Fibroblast of skin of right quadriceps (primary cell): ENCODE measurements at places on chromosomes 2 and 18.
A peak's percentile ranks its signal among the peaks of the same experiment; 100 is the strongest.

DNA sequence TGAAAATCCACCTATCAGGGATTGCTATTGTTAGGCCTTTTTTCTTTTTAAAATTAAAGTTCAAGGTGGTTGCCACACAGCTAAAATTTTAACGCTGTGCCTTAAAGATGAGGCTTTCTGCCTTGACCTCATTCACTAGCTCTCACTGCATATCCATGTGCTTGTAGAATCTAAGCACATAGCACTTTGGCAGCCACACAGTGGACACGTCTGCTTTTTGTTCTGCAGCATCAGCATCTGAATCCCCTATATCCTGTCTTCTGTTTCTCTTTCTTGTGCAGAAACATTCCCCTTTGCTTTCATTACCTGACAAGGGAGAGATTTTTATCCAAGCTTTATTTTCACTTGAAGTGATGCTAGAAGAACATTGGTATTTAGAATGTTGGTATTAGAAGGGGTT lies 38.1 kb downstream of the RALB start:
- no peak for DNase-seq

GRCh38 chr2:27954771-27955383 lies 64.3 kb downstream of the BABAM2 start:
- DNase-seq, result peak; percentile 98

DNA sequence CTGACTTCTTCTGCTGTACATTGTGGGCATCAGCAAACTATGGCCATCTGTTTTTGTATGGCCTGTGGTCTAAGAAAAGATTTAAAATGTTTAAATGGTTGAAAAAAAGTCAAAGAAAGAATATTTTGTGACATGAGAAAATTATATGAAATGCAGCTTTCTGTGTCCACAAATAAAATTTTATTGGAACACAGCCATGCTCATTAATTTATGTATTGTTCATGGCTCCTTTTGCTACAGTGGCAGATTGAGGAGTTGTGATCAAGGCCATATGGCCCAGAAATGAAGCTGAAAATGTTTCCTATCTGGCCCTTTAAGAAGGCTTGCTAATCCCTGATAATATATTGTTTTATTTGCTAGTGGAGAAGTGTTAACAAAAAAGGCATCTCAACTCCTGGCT lies 162.0 kb downstream of the SLC4A3 start:
- no peak for DNase-seq

DNA sequence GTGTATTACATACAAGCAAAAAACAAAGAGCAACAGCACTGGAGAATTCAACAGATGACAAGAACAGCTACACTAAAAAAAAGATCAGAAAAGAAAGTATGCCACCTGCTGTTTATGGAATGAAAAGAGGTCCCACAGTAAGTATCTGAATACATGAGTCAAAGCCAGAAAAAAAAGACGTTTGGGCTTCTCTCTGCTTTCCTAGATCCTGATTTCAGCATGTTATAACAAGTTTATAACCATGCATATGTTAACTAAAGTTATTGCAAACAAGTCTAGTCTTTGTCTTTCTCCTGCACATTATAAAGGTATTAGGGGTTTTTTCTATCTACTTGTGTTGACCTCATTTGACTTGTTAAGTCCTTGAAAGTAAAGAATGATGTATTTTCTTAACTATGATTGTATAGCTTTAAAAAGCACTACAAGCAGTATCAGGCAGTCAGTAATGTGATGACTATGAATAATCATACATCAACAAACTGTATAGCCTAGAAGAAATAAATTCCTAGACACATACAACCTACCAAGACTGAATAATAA lies 108.5 kb upstream of the COL5A2 start:
- DNase-seq, result peak; percentile 89

DNA sequence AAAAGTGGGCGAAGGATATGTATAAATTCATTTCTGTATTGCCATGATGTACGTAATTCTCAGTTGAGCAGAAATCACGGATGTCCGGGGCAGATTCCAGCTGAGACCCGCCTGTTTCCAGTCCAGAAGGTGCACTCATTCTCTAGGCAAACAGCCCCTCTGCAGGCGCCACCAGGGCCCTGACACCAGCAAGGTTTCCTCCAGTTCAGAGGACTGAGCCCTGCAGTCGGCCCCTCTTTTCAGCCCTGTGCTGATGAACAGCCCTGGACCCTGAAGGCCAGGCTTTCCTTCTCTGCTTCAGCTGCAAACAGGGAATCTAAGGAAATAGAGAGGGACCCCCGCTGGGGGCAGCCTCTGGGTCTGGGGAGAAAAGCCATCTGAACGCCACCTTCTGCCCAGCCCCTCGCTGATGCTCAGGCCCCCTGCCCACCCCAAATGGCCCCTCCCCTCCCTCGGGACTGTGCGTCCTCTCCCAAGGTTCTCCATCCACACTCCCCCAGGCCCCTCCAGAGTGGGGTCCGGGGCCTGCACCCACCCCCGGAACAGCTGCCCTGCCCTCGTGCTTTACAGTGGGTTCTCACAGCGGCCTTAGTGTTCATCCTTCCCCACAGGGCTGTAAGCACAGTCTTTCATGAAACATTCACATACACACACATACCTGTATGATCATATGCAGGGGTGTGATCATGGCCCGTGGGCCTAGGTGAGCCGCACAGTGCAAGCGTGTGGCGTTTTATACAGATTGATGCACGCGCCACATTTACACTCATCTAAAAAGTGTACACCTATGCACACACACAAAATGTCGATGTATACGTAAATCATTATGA lies 12.1 kb downstream of the COPS9 start:
- no peak for DNase-seq

- DNase-seq, result no peak
Observed at GRCh38 chr2:8628866-8629209, 53.0 kb upstream of the ID2 start.

GRCh38 chr2:172160839-172161238 lies 58.1 kb upstream of the DLX2 start:
- DNase-seq, result no peak

GRCh38 chr2:163213661-163214081 lies 375.1 kb upstream of the KCNH7 start:
- peak; percentile 80 for DNase-seq

GRCh38 chr18:14000884-14001283 lies 85.5 kb upstream of the MC2R start:
- no peak for DNase-seq

DNA sequence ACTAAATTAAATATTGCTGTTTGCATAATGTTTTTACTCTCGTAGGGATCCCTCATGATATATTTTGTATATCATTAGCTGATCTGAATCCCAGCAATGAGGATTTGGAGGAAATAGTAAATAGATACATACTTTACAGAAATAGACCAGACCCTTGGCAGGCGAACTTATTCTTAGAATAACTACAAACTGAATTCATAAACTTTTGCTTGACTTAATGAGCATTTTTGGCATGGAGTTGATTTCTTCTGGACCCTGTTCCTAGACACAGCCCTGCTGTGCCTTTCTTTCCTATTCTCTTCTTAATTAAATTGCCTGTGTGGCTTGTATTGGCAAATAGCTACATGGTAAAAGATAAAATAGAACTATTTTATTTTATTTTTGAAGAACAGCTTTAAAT lies 145.9 kb downstream of the GREB1L start:
- no peak for DNase-seq

GRCh38 chr2:7012141-7012764 lies 95.0 kb downstream of the RNF144A start:
- DNase-seq, result peak; percentile 67
